ENCODE measurements at places on chromosomes 2 and 18. TPM values are rescaled to one million over a fixed set of nuclear protein-coding genes. Genes with fewer than 3 reads are reported as not detected.

Gene CD207
- 0.13 TPM for total RNA-seq

DNA sequence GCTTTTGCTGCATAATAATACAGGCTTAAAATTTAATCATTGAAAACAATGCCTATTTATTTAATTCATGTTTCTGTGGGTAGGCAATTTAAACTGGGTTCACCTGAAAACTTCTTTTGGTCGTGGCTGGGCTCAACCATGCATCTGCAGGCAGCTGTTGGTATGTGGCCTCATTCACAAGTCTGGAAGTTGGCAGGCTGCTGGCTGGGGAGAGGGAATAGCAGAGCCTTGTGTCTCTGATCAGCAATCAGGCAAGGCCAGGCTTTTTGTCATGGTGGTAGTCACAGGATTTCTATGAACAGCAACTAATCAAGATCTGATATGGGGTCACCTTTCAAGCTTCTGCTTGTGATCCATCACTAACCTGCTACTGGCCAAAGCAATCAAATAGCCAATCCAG lies 130.1 kb upstream of the KCNJ3 start:
- no peaks in the 10 kb centered on the region for H3K36me3 ChIP-seq
- H3K4me3 ChIP-seq, result no peak overlapping the region
- H3K4me1 ChIP-seq, result no peaks in the 10 kb centered on the region

Gene B3GNT7
- 0.62 TPM for total RNA-seq

DNA sequence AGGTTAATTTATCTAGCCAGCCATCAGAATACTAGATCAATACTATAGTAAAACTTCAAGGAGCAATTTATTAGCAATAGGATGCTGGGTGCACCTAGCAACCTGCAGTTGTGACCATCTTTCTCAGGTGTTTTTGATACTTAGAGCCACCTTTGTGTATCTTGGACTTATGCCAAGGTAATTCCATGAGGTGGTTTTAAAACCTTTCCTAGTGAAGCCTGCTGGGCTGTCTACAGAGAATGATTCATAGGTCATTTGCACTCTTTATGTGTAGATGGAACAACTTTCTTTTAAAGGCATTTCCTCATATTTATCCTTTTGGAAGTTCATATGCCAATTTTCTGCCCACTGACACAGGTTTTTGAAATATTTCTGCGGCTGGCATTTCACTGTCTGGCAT lies 1030.1 kb upstream of the POU3F3 start:
- no peaks in the 10 kb centered on the region for H3K27me3 ChIP-seq
- H3K4me1 ChIP-seq, result no peaks in the 10 kb centered on the region
- no peak overlapping the region for H3K27ac ChIP-seq
- no peaks in the 10 kb centered on the region for H3K36me3 ChIP-seq
- DNase-seq, result no peak
- no peak overlapping the region for H3K4me3 ChIP-seq

DNA sequence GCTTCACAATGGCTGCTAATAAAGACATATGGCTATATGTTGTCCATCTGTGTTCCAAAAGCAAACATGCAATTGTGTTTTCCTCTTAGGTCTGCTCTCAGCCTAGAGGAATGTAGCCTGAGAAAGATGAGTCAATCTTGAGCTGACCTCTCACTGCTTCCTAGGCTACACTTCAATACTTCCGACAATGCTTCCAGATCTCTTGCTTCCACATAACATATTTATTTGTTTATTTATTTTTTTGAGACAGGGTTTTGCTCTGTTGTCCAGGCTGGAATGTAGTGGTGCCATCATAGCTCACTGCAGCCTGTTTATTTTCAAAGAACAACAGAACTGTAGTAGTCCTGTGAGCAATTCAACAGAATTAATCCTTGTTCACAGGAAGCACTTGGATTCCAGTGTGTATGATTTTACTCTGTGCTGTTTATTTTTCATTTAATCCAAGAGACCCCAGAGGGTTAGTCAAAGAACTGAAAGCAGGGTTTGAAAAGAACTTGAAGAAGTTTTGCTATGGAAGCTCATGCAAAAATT lies 437.9 kb downstream of the TXNL1 start:
- peak overlapping the region; percentile 79 for H3K27ac ChIP-seq
- H3K4me1 ChIP-seq, result peaks cover 6% of the 10 kb centered on the region
- no peaks in the 10 kb centered on the region for H3K27me3 ChIP-seq
- DNase-seq, result peak; percentile 41
- no peaks in the 10 kb centered on the region for H3K36me3 ChIP-seq

DNA sequence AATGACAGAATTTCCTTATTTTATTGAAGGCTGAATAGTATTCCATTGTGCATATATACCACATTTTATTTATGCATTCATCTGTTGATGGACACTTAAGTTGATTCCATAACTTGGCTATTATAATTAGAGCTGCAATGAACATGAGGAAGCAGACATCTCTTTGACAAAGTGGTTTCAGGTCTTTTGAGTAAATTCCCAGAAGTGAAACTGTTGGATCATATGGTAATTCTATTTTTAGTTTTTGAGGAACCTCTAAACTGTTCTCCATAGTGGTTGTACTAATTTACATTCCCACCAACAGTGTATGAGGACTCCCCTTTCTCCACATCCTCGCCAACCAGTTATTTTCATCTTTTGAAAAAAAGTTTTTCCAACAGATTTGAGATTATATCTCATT lies 77.5 kb downstream of the TMEM200C start:
- no peaks in the 10 kb centered on the region for H3K27me3 ChIP-seq
- no peak overlapping the region for H3K27ac ChIP-seq
- no peaks in the 10 kb centered on the region for H3K36me3 ChIP-seq
- DNase-seq, result peak; percentile 43

DNA sequence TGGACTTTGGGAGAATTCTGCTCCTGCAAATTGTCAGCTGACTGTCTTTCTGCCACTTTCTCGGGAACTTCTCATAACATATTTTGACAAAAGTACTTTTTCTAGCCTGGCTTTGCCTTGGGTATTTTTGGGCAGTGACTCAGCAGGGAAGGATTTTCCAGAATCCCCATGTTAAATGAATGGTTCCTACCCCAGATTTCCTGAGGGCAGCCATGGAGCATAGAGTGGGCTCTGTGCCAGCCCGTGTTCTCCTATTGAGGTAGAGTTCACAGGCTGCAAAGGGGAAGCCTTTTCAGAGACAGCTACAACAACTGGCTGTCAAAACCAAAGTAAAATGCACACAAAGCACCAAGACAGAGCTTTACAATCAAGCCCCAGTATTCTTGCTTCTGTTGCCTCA lies 59.8 kb downstream of the BMP10 start:
- no peaks in the 10 kb centered on the region for H3K36me3 ChIP-seq
- H3K4me1 ChIP-seq, result peaks cover 19% of the 10 kb centered on the region

GRCh38 chr2:26475037-26475436 lies 2.9 kb downstream of the OTOF start:
- H3K36me3 ChIP-seq, result peaks cover 12% of the 10 kb centered on the region
- no peaks in the 10 kb centered on the region for H3K27me3 ChIP-seq

DNA sequence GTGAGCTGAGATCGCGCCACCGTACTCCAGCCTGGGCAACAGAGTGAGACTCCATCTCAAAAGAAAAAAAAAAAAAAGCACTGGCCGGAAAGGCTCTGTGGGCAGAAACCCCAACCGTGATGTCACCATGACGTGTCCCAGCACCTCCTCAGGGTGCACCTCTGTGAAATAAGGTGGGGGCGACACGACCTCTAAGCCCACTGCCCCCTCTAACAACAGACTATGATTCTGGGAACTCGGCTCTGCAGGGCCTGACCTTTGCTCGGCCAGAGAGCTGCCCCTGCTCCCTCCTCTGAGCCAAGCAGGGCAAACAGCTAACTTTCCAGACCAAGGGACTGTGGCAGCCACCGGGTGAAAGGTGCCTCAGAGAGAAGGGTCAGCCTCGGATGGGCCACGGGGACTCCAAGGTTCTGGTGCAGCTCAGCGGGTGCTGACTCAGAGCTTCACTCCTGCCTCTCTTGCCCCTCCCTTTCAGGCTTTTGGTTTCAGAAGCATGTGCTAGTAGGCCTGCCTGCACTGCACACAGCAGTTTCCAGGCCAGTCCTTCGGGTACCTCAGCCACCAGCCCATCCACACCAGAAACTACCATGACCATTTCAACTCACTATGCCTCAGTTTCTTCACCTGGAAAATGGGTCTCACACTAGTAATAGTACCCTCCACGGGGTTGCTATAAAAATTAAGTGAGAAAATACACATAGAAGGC lies 8.0 kb downstream of the TMBIM1 start:
- H3K4me1 ChIP-seq, result peaks cover 70% of the 10 kb centered on the region
- peak overlapping the region; percentile 99 for H3K27ac ChIP-seq
- peaks cover 34% of the 10 kb centered on the region for H3K36me3 ChIP-seq
- DNase-seq, result no peak
- H3K27me3 ChIP-seq, result no peaks in the 10 kb centered on the region

Gene MC4R
- total RNA-seq, result 0.62 TPM

GRCh38 chr2:85839461-85839860 lies 49.3 kb downstream of the ST3GAL5 start:
- H3K27ac ChIP-seq, result no peak overlapping the region
- no peaks in the 10 kb centered on the region for H3K27me3 ChIP-seq
- peaks cover 18% of the 10 kb centered on the region for H3K36me3 ChIP-seq
- no peak for DNase-seq

Gene AFF3
- total RNA-seq, result 7.2 TPM

GRCh38 chr2:172434821-172435605 lies 7.6 kb downstream of the ITGA6 start:
- H3K36me3 ChIP-seq, result no peaks in the 10 kb centered on the region
- no peak overlapping the region for H3K4me3 ChIP-seq
- H3K27ac ChIP-seq, result no peak overlapping the region

Gene ZC3H15
- total RNA-seq, result 54.8 TPM

- peak; percentile 91 for DNase-seq
- H3K4me1 ChIP-seq, result peaks cover 4% of the 10 kb centered on the region
- peak overlapping the region; percentile 37 for H3K27ac ChIP-seq
- H3K36me3 ChIP-seq, result no peaks in the 10 kb centered on the region
Observed at GRCh38 chr2:12469141-12469561, 247.6 kb upstream of the TRIB2 start.
